ENCODE measurements at places on chromosomes 12 and 14. TPM values are rescaled to one million over a fixed set of nuclear protein-coding genes. Genes with fewer than 3 reads are reported as not detected.

Gene REM2
- 0.66 TPM for total RNA-seq

Gene ACRBP
- 0.97 TPM for total RNA-seq

Gene SMAGP
- 3.6 TPM for total RNA-seq

Gene OR4E2
- total RNA-seq = not detected

Gene RNASE7
- total RNA-seq = not detected

Gene EMP1
- total RNA-seq = 42.8 TPM

Gene KRT3
- total RNA-seq = not detected

Gene LTBP2
- 62.0 TPM for total RNA-seq

Gene LALBA
- total RNA-seq = not detected

Gene HOXC6
- 0.42 TPM for total RNA-seq

Gene ANKRD33
- not detected for total RNA-seq

Gene KRT2
- total RNA-seq = not detected

Gene PIWIL1
- total RNA-seq = not detected

Gene KLRC1
- total RNA-seq = not detected

Gene AICDA
- total RNA-seq = not detected

Gene PLA2G1B
- not detected for total RNA-seq

Gene LETMD1
- total RNA-seq = 43.2 TPM

Gene CLMN
- 10.0 TPM for total RNA-seq

Gene OR11H6
- not detected for total RNA-seq

Gene CCDC197
- total RNA-seq = not detected

Gene MYF5
- total RNA-seq = not detected

Gene HOXC13
- not detected for total RNA-seq

Gene KLRD1
- 0.63 TPM for total RNA-seq

Gene PRR13
- 47.8 TPM for total RNA-seq

Gene HNF1A
- not detected for total RNA-seq

Gene OR6C76
- total RNA-seq = not detected

Gene ZC3H14
- total RNA-seq = 58.5 TPM
